Activated CD4-positive, CD25-positive, alpha-beta regulatory T cell treated with anti-CD3 and anti-CD28 coated beads, Interleukin-2, amount 50 U/mL, for 16 hours (primary cell): ENCODE measurements at places on chromosomes 4 and X.

GRCh38 chr4:1200425-1201035 is 28.1 kb upstream of the SPON2 start:
- no peak for DNase-seq

- DNase-seq, result no peak
Measured at GRCh38 chrX:44765556-44765955, 78.3 kb upstream of the DUSP21 start.

GRCh38 chr4:117042962-117043361 is 42.4 kb downstream of the TRAM1L1 start:
- no peak for DNase-seq

DNA sequence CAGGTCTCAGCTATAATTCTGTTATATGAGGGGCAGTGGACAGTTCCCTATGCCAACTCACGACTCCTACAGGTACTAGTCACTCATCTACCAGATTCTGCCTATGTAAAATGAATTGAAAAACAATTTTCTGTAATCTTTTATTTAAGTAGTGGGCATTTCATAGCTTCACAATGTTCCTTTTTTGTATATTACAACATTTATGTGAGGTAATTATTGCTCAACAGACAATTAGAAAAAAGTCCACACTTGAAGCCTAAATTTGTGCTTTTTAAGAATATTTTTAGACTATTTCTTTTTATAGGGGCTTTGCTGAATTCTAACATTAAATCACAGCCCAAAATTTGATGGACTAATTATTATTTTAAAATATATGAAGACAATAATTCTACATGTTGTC is 20.4 kb downstream of the EREG start:
- no peak for DNase-seq

DNA sequence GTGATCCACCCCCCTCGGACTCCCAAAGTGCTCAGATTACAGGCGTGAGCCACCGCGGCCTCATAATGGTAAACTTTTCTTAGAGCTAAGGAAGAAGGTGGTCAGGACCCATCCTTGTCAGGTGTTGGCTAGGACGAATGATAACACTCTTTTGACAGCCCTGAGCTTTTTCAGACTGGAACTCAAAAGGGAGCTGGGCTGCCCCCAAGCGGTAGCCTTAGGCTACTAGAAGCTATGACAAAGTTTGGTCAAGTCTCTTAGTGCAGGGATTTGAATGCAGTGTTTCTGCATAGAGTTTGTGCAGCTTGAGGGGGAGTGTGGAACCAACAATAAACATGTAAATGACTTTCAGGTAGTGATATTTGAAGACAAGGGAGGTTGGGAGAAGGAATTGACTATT is 11.8 kb upstream of the HSD17B10 start:
- no peak for DNase-seq

DNA sequence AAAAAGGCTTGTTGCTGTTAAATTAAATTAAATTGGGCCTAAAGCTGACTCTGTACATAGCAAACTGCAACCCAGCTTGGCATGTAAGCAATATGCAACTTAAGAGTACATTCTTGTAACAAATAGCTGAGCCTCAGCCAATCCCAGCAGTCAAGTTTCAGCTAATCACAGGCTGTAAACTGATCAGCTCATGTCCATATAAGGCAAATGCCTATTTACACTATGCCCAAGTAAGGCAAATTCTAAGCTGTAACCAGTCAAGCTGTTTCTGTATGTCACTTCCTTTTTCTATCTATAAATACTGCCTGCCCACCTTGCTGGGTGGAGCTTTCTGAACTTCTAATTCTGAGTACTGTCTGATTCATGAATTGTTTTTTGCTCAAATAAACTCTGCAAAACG is 429.1 kb upstream of the FTHL17 start:
- DNase-seq, result no peak

DNA sequence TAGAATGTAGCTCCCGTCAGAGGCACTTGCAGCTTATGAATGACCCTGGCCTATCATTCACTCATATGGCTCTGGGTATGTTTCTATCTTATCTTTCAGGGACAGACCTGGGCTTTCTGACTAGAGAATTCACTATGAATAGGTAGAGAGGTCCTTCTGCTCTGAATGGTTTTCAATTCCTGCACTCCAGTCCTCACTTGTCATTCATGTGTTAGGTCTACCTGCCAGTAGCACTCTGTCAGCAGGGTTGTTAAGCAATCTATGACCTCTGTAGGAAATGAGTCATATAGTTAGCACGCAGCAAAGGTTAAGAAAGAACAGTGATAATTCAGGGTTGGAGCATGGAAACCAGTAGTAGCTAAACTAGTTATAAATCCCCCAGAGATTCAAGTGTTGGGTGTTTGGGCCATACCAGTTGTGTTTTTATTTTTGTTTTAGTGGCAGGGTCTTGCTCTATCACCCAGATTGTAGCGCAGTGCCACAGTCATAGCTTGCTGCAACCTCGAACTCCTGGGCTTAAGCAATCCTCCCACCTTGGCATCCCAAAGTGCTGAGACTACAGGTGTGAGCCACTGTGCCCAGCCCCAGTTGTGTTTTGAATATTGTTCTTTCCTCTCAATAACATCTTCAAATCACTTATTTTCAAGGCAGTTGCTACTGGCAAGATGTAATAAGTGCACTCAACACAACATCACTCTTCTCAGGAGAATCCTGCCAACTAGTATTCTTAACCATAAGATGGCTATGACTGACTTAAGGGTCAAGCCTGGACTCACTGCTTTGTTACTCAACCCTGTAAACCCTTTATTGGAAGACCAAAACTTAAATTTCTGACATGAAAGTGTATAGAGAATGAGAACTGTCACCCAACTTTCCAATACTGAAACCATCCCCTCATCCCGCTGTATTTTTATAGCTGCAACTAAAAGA is 25.1 kb downstream of the ARL13A start:
- no peak for DNase-seq

DNA sequence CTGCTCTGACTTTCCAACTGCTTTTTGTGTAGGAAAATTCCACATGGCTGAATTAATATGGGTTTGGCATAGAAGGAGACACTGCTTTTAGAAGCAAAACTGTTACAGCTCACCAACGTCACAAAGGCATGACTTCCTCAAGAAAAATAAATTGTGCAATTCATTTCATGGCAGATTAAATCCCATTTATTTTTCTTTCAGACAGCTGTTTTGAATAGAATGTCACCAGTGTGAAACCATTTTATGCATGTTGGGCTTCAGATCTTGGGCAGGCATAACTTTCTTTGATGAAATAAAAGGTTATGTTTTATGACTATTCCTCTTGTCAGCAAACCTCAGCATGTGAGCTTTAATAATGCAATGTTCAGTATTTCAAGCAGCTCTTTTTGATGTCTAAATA is 542.8 kb downstream of the GALNTL6 start:
- no peak for DNase-seq

GRCh38 chr4:2194496-2194895 is 47.4 kb downstream of the HAUS3 start:
- DNase-seq, result no peak

DNA sequence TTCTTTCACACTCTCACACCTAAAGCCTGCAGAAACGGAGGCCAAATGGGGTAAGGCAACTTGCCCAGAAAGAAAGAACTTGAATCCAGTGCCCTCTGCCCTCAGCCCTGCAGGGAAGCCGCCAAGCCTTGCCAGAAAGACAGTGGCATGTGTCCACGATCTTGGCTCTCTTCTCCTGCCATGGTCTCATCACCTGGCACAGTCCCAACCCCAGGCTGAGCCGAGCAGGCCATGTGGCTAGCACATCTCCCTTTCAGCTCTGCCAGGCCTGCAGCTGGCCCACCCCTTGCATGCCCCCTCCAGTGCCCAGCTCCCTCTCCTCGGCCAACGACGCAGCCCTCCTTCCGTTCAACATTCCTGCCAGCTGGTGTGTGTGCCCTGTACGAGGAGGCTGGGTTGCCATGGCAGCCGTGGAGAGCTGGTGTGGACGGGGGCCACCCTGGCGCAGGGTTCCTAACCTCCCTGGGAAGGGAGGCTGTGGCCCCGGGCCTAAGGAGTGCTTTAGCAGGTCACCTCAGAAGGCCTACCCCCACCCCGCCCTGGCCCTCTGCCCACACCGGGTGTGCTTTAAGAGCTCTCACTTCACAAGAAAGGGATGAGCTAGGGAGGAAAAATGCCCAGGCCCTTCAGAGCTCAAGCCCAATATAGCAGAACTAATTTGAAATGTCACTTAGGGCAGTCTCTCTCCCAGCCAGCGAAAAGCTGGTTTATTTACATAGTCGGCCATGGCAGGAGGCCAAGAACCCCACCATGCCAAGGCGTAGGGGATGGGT is 73.0 kb upstream of the PJA1 start:
- DNase-seq, result no peak

DNA sequence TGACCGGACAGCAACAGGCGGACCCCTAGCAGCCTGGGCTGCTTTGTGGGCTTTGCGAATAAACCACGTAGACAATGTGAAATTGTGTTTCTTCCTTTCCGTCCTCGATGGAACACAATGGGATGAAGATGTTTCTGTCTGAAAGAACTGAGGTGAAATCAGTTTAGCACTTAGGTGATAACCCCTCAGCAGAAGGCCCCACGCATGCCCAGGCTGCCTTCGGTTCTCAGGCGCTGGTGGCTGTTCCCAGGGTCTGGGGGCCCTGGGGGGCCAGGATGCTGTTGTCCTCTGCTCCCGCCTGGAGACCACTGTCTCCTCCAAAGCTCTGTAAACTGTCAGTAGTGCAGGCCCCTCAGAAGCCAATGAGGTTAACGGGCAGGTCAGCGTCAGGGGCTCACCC is 73.9 kb upstream of the HGFAC start:
- DNase-seq, result no peak

GRCh38 chrX:38371641-38372040 is 19.2 kb downstream of the OTC start:
- no peak for DNase-seq

DNA sequence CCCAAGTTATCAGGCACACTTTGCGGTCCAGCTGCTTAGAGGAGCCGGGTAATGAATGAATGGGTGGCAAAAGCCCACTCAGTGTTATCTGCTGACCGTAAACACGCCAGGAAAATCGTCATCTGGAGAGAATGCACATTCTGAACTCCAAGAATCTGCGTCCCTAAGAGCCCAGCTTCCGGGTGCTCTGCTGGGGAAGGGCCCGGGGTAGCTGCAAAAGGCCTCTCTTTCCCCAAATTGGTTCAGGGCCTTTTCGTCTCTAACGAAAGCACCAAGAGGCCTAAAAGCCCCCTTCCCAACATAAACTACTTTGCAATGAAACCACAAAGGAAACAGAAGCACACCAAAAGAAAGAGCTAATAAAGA is 1.6 kb upstream of the SFRP2 start:
- no peak for DNase-seq

GRCh38 chr4:46684041-46684440 is 225.0 kb downstream of the COX7B2 start:
- no peak for DNase-seq

DNA sequence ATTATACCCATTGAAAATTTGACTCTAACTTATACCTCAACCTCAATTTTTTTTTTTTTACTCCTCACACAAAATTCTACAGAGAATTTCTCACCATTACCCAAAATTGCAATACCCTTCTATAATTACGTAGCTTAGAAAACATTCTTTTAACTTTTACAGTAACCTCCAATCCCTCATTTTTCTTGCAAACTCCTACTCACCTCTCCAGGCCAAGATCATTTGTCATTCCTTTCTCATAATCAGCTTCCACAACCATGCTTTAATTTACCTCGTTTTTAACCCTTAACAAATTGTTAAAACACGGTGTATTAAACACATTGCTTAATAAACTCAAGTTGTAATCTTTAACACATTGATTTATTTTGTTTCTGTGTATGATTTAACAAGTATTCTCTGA is 289.7 kb upstream of the TRAM1L1 start:
- DNase-seq, result no peak

- DNase-seq, result no peak
Measured at GRCh38 chr4:54400188-54400587, 171.1 kb downstream of the PDGFRA start.

DNA sequence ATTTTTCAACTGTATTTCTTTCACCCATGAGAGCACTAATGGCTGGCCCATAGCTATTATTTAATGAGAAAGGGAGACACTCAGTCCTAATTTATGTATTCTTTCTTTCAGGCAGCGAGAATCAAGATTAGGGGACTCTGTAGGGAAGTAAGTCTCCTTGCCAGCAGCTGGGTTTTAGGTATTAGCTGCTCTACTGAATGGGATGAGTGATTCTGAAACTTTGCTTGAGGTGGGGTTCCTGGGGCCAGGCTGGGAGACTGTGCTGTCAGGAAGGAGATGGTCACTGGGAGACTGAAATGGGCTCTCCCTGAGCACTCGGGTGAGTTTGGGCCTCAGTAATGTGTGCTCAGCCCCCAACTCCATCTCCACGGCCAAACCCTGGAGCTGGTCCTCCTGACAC is 78.7 kb downstream of the LNX1 start:
- no peak for DNase-seq

DNA sequence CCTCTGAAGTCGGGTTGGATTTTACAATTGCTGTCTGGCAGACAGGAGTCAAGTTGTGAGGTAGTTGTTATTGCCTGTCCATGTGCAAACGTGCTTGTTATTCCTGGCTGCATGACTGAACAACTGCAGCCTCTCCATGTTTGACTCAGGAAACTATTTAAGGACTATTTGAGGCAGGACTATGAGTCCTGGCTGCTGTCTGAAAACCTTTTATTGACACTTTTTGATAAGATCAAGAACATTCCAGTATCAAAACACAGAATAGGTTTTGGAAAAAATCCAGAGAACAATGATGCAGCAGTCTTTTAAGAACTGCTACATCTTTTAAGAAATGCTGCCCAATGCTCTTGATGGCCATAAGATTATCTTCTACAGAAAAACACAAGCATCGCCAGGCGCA is 10.0 kb upstream of the SPRY1 start:
- DNase-seq, result no peak
